MV-4-11 (cell line): ENCODE measurements at places on chromosomes 2 and 18.

- no peak for DNase-seq
Measured at GRCh38 chr2:98164256-98164655, 77.3 kb downstream of the VWA3B start.

DNA sequence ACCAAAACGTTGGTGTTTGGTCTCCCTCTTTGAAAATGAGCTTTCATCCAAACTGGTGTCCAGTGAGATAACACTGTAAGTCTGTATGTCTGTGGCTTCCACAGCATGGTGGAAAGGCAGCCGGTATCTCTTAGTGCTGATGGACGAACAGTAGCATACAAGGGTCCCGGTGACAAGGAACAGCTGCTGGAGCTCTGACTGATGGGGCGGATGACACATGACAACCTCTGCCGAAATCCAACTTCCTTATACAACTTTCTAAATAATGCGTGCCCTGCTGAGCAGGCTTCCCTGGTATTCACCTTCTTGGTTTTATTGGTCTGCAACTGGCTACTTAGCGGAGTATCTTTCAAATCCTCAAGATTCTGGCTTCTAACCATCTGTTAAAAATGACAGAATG is 216.2 kb downstream of the SRBD1 start:
- no peak for DNase-seq

DNA sequence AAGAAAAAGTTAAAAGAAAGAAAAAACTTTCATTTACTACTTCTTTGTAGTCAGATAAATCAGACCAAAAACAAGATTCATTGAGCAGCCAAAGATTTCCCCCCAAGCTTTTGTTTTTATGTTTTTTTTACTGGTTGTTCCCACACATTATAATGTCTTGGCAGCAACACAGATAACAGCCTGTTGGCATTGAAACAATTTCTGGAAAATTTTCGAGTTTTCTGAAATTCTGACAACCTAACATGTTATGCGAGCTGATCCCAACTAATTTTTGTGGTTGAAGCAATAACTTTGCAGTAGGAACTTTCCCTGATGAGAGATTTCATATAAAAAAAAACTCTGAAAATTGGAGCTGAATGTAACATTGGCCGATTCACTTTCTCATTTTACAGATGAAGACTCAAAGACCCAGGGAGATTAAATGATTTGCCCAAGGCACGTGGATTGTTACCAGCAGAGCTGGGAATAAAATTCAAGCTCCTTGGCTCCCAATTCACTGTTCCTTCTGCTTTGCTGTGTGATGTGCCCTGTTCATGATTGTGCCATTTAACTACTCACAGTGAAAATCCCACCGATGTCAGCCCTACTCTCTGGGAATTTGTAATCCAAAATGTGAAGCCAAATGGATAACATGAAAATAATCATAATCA is 167.5 kb downstream of the GRB14 start:
- no peak for DNase-seq

DNA sequence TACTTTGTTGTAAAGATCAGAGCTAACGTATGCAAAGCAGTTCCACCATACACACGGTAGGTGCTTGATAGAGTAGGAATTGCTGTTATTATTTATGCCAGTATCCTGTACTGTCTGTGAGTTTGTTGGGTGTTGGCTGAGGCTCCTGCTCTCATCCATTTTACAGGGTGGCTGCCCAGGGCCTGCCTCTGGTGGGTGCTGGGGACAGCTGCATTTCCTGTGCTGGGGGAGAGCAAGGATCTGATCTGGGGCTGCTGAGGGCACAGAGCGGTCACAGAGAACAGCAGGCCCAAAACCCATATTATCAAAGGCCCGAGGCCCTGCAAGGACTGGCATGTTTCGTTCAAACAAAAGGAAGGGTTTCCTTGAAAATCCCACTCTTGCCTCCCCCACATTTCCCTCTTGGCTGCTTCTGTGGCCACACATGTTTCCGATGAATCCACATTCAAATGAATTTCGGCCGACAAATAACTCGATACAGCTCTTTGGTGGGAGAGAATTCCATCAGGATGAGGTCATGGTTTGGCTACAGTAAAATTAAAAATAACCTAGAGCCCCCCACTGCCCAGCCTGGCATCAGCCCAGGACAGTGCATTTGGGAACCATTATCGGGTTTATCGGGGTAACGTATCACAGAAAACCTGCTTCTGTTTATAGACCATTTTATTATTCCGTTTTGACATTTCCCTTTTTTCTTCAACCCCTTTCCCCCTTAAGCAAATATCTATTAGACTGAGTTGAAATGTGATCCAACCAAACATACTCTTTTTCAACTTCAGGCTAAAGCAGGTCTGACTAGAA is 143.4 kb downstream of the CYRIA start:
- DNase-seq: no peak

- DNase-seq: no peak
Measured at GRCh38 chr2:173978447-173978846, 13.3 kb upstream of the SP3 start.

GRCh38 chr18:69008538-69008937 is 210.7 kb downstream of the CCDC102B start:
- no peak for DNase-seq
